ENCODE measurements at places on chromosomes 2 and 18.

DNA sequence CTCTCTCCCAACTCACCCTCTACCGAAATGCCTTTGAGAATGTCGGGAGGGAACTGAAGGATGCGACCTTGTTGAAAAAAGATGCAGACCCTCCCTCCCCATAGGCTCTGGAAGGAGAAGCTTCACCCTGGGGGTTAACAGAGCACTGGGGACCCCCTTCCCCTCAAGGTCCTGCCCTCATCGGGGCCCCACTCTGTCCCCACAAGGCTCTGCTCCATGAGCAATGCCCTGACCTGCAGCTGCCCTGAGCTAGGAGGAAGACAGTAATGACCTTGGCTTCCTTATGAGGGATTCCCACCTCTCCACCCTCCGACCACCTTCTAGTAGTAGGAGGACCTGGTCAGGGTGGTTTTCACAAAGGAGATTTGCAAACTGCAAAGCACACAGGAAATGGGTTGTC, 44.4 kb upstream of the HPCAL1 start:
- DNase-seq, result no peak

- DNase-seq, result no peak
Observed at GRCh38 chr2:241649927-241650326, 12.4 kb downstream of the ATG4B start.

- DNase-seq, result no peak
Observed at GRCh38 chr2:134193006-134193405, 60.9 kb upstream of the MGAT5 start.

DNA sequence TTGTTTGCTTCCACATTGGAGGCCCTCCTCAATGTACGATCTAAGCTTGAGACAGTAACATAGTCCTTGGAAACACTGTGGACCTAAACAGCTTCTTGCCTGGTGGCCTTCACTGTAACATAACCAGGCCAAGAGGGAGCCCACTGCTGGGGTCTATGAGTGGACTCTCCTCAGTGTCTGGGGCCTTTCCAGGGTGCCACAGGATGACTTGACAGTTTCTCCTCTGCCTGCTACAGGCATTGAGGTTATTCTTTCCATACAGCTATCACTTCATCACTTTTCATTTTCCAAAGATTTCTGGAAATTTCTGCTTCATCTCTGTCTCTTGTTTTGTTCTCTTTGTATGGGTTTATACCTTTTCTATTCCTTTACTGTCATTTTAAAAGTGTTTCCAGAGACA, 11.3 kb downstream of the SCTR start:
- no peak for DNase-seq

- no peak for DNase-seq
Observed at GRCh38 chr2:25131567-25132298, 36.6 kb downstream of the POMC start.

DNA sequence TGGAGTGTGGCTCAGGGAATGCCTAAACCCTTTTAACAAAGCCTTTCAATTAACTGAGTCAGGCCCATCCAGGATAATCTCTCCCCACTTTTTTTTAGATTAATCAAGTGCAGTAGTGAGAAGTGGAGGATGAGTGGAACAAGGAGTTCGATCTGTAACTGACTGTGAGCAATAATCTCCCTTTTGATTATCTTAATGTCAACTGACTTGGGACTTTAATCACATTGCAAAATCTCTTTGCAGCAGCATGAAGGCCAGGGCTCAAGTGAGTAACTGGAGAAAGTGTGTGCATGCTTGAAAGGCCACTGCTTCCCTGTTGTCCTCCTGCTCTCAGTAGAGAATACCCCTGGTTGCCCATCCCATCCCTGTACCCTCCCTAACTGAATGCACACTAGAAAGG, 32.1 kb upstream of the HS6ST1 start:
- no peak for DNase-seq

DNA sequence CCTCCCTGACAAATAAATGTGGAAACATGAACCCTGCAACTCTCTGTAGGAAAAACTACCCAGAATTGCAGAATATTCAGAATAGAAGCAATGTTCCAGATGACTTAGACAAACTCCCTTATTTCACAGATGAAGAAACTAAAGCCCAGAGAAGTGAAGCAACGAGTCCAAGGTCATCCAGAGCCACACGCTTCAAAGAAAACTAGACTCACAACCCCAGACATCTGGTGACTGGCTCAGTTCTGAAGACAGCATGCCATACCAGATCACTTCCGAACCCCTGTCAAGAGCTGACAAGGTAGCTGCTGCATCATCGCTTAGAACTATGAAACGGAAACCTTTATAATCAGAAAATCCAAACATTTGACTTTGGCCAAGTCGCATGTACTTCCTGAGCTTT, 101.3 kb downstream of the PID1 start:
- no peak for DNase-seq

DNA sequence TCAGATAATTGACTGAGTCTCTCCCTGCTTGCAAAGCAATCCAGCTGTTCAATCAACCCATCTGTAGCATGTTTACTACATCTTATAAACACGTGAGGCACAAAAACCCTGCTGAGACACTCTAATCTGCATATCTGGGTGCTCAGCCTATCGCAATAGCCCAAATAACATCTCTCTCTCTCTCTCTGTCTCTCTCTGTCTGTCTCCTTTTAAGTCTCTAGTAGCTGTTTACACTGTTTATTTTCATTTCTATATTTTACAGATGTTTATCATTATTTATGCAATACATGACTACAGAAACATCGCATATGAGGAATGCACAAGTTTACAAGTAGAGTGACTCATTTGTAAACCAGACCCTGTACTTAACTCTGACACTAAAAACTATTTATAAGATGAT, 422.1 kb upstream of the DSEL start:
- no peak for DNase-seq

DNA sequence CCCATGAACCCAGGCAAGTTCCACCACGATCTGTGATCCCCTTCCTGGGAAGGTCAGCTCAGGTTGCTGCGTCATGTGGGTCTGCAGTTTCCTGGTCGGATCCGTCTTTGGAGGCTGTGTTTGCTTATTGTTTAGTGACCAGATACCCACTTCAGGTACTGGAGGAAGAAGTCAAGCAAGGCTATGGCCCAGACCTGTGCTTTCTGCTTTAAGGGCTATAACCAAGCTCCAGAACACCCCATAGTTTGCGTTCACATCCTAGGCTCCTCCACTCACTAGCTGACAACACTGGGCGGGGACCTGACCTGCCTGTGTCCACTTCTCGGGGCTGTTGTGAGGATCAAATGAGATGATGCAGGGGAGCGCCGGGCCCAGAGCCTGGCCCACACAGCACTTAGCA, 44.0 kb downstream of the MAL start:
- no peak for DNase-seq

DNA sequence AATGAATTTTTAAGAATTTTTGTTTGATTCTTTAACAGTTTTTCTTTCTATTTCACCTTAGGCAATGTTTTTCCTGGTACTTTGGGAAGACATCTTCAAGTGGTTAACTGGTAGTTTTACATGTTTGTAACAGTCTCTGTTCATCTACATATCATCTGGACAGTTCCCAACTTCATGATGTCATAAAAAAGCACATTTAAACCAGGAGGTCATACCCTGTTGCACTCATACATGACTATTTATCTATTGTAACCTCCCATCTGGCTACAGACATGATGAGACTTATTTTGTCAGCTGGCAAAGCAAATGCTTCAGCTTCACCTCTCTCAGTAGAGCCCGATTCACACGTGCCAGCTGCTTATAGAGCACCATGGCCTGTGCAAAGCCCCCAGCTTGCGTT, 99.8 kb upstream of the YPEL5 start:
- no peak for DNase-seq

DNA sequence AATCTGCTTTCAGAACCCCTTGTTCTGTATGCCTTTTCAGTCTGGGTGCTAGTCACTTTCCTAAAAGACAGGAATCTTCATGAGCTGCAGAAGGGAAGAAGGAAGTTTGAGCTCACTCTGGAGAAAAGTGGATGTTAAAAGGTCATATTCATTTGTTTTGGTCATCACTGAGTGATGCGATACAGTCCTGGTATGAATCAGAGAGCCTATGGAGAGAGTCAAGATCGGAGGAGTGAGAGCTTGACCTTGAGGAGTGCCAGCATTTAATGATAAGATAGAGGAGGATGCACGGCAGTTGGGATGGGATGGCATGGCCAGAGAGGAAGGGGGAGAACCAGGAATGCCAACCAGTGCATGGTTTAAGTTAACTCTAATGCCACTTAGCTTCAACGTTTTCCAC, 19.6 kb downstream of the USP39 start:
- no peak for DNase-seq

DNA sequence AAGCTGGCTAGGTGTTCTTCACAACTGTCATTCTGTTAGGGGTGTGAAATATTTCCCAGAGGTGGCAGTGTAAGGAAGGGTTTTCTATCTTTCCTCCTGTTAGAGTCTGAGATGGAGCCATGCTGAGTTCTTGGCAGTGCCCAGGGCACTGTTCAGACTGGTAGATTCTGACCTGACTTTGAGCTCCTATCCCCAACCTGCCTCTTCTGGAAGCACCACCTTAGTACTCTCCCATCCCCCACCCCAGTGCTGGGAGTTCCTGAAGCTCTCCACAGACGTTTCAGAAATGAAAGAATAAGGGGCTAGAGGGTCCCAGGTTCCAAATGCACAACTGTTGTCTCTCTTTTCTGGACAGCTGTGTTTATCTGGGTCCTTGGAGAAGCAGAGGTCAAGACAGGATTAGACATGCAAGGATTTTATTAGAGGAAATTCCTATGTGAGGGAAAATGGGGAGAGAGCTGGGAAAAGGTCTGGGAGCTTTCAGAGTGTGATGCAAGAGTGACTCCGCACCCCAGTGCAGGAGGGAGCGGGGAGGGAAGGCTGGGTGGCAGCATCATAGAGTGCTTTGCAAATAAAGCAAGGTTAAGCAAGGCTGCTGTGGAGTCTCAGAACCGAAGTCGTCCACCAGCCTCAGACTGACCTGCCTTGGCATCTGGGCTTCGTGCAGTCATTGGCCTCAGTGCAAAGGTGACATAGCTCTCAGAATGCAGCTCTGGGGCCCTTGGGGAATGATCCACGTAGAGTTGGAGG, 75.5 kb downstream of the SLC4A3 start:
- DNase-seq, result no peak

Measured in activated naive CD4-positive, alpha-beta T cell (primary cell).